ENCODE measurements at places on chromosomes 2 and 18.

GRCh38 chr2:23520256-23520655, 135.3 kb downstream of the KLHL29 start:
- no peak for DNase-seq

GRCh38 chr2:120287183-120288015, 34.7 kb downstream of the RALB start:
- DNase-seq: no peak

- no peak for DNase-seq
Observed at GRCh38 chr18:62518460-62519375, 4.1 kb upstream of the ZCCHC2 start.

DNA sequence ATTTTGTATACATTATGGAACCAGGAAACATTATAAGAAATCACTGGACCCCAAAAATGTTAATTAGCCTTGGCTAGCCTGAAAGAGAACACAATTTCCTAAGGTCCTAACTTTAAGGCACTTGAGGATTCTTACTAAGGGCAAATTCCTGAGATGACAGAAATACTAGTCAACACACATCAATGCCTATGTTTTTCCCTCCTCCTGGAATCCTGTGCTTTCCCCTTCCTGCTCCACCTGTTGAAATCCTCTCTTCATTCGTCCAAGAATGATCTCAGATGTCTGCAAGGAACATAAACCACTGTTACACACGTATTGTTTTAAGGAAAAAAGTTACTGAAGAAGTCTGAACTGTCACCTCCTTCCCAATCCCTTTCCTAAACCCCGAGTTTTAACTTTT, 21.2 kb upstream of the DARS1 start:
- DNase-seq: no peak

Data from cortex of kidney (tissue), 1 donor.